ENCODE measurements at places on chromosomes 7 and 10. TPM values are rescaled to one million over a fixed set of nuclear protein-coding genes. Genes with fewer than 3 reads are reported as not detected.

DNA sequence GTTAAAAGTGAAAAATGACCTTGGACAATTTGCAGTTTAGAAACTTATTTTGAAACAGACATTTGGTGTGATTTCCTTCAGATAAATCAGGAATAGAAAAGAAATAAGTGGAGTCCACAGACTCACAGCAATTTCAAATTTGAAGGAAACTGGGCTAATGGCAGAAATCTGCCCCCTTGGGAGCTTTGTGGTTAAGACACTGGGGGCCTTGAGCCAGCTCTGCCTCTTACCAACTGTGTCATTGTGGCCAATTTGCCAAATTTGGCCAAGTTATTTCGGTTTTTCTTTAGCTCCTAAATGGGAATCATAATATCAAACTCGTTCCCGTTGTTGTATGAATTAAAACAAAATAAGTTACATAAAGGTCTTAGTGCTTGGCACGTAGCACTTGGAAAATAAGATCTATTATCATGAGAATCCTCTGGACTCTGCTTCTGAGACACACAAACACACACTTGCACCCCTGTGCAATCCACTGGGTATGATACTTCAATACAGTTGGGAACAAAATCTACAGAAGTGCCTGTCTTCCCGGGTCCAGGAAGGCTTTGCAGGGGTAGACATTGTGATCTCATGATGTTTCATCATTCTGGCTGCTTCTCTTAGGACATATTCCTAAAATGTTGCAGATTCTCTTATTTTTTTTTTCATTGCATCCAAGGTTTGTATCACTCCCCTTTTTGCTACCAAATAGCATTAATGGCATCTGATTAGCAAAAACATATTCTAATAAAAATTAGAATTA, 4.9 kb downstream of the ARMC3 start:
- no peak for DNase-seq

GRCh38 chr7:99667179-99667578, 12.6 kb downstream of the CYP3A5 start:
- no peak for DNase-seq

- DNase-seq, result no peak
Observed at GRCh38 chr7:50685135-50686065, 97.3 kb downstream of the GRB10 start.

DNA sequence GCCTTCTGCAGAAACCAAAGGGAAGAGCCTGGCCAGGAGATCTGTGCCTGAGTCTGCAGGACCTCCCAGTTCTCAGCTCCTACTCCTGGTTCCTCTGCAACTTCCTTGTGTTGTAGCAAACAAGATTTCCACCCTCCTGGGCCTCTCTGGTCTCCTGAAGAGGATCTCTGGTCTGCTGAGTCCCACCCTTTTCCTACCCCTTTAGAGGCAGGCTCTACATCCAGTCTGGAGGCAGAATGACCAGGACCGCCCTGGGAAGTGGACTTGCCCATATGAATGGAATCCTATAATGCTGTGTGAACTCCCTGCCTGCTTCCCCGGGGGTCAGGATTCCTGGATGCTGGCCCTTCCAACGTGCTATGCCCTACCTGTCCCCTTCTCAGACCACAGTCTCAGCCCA, 3.2 kb downstream of the DENND2A start:
- DNase-seq, result no peak

DNA sequence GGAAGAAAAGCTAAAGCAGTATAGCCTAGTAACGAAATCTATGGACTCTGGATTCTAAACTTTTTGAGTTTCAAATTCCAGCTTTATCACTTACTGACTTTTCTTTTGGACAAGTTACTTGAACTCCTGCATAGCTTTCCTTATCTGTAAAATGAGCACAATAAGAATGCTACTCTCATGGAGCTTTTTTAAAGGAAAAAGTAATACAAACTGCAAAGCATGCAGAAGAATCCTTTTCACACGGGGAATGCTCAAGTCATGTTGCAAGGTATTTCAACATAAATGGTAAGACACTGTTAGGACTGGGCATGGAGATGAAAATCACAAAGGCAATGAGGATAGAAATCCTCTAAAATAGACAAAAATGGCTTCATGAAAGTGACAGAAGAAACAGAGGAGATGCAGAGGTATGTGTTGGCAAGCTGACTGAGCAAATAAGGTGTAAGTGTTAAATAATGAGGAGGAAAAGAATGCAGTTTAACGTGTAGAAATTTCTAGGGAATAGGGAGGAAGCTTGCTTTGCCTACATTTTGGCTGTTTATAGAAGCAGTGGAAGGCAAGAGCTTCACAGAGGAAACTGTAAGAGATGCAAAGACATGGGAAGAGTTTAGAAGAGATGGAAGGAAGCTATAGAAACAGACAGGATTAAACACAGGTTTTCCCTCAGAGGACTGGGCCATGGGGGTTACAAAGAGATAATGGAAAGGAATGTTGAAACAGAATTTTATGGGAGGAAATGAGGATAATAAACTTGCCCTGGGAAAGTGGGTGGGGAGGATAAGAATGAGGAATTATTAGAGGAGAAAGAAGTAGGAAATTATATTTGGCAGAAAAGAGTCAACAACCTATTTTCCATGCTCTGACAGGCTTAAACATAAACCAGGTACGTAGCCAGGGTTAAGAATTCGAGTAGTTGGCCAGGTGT, 28.8 kb upstream of the SNX13 start:
- DNase-seq, result no peak

Gene TMEM196
- not detected for total RNA-seq

Gene LSM5
- 47.5 TPM for total RNA-seq

Gene RELN
- 17.8 TPM for total RNA-seq

GRCh38 chr7:50469181-50469580, 19.0 kb upstream of the FIGNL1 start:
- no peak for DNase-seq

DNA sequence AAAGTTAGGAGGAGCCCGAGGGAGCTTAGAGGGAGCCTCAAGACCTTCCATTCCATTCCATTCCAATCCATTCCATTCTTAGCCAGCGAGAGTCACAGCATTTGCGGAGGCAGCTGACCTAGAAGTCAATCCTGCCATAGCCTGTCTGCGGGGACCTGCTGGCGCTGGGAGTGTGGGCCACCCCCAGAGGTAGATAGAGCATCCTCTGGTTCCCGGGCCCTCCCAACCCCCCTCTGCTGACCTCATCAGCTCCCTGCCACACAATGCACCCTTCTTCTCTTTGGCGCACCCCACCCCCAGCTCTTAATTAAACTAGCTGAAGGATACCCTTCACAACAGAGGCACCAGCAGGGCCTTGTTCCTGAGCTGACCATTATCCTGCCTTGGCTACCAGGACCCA, 152.5 kb upstream of the ZMIZ1 start:
- no peak for DNase-seq

DNA sequence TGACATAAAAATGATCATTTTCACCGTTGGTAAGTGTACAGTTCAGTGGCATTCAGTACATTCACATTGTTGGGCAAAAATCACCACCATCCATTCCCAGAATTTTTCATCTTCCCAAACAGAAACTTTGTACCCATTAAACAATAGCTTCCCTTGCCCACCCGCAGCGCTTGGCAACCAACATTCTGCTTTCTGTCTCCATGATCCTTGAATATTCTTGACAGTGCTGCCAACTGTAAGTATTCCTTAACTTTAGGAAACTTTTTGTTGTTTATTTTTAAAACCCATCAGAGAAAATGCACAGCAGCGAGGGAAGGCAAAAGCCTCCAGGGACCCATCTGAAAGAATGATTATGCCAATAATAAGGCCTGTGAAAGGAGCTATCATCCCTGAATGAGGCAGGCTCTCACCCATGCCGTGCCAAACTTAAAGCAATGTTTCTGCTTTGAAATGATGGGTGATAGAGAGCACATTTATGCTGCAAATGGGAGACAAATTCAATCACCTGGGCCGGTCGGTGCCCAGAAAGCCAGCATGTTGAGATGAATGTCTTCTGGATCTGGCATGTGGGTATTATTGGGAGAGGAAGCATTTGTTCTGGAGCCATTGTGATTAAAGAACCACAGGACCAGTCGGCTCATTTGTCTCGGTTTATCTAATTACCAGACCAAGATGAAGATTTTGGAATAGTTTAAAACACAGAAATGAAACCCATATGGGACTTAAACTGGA, 202.1 kb upstream of the NPVF start:
- no peak for DNase-seq

DNA sequence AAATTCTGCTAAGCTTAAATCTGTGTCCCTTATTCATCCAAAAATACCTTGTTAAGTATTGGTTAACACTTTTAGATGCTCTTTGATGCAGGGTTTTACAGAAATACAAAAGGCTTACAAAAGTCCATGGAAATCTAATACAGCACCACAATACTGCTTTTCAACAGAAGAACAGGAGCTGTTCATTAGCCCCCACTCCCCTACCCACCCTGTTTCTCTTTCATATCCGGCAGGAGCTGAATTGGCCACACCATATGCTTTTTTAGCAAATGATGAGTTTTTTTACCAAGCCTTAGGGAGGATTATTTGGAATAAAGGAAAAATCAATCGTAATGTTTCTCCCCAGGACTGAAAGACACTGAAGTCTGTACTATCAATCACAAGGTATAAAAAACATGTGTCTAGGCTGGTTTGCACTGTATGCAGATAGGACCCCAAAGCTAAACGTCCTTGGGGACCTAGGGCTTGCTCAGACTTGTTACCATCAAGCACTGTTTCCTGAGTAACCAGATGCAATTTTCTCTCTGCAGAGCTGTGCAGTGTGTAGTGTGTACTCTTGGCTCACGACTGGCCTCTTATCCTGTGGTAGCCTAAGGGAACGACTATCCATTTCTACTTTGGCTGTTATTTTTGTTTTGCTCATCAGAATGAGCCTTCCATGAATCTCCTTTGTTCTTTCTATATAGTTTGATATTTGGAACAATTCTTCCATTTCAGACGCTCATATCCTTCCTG, 143.3 kb upstream of the LRGUK start:
- no peak for DNase-seq

Gene DKK1
- total RNA-seq, result 8.6 TPM

- DNase-seq, result peak; percentile 31
Observed at GRCh38 chr7:25855854-25856782, 295.9 kb upstream of the NFE2L3 start.

GRCh38 chr10:100501423-100501822, 18.2 kb downstream of the SEC31B start:
- DNase-seq, result no peak

DNA sequence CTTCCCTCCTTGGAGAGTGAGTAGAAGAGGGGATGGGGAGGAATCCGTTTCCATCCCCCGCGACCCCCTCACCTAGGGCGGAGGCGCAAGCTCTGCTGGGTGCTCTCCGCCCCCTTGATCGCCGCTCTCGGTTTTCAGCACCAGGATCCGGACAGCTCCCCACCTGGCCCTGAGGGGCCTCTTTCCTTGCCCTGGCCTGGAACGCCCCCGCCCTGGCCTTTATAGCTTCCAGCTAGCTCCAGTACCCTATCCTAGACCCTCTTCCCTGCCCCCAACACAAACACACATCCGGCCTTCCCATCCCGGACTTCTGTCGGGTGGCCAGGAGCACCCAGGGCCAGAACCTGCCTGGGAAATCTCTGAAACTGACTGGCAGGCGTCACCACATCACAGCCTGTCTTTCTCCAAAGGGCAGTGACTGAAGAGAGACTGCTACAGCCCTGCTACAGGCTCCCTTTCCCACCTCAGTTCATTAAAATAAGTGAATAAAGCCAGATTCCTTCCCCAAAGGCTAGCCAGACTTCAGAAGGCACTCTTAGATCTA, 72.3 kb upstream of the LEP start:
- DNase-seq, result no peak

Gene VPS37D
- total RNA-seq, result 4.5 TPM

DNA sequence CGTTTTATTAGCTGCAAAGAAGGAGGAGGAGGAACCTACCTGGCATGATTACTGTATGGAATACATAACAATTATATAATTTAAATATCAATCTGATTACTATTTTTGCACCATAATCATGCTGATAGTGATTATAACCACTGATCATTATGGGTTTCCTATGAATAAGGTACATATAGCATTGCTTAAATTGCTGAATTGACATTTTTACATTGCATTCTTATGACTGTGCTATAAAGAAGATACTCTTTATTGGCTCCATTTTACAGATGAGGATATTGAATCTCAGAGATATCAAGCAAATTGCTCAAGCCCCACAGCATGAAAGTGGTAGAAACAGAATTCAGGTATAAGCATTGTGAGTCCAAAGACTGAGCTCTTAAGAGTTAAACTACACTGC, 23.1 kb downstream of the DKK1 start:
- DNase-seq, result no peak

DNA sequence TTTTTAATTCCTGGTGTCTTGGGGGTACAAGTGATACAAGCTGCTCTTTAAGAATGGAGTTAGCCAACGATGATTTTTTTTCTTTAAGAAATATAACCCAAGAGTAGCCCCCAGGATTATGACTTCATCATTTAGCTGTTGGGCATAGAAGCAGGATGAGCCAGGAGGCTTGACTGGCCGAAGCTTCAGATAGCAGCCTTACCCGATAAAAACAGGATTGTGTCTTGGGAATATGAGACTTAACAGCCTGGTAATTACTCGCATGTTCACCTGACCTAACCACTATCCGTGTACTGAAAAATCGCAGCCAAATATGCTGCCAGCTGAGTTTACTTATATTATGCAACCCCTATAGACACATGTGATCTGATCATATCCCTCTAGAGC, 346.0 kb upstream of the BMPER start:
- DNase-seq, result no peak

GRCh38 chr10:103042908-103043307, 124.8 kb downstream of the CNNM2 start:
- no peak for DNase-seq

GRCh38 chr10:62610649-62611229, 193.8 kb upstream of the ADO start:
- peak; percentile 46 for DNase-seq

GRCh38 chr7:42236266-42236975, 588 bp downstream of the GLI3 start:
- DNase-seq, result peak; percentile 69

Gene SPDYE6
- not detected for total RNA-seq

Gene MAP3K8
- 6.6 TPM for total RNA-seq

DNA sequence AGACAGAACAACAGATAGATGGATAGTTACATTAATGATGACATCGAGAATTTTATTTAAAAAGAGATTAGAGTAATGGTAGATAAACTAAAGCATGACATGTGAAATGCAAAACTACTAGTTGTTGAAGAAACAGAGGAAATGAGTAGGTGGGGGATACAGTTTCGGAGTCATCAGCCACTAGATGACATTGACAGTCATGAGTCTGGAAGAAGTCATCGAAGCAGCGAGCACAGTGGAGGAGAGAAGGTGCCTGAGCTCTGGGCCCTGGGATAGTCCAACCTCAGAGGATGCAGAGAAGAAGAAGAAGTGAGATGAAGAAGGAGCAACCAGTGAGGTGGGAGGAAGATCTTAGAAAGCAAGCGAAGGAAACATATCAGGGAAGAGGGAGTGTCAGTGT, 20.2 kb upstream of the SEC61A2 start:
- no peak for DNase-seq

Gene CYP26C1
- not detected for total RNA-seq

Gene TAS2R38
- total RNA-seq, result not detected

DNA sequence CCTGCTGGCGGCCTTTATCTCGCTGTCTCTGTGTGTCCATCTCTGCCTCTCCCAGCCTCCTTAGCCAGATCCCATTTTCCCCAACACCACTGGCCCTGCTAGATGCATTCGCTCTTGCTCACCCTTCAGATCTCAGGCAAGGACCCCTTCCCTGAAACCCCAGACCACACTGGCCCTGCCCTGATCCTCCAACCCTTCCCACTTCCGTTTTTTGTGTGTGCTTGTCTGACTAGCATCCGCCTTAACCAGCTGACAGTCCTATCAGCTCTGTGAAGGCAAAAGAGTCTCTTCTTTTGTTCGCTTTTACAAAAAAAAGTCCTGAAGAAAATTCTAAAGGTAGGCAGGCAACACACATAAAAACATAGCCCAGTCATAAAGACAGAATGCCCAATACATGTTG, 28.7 kb downstream of the CHST15 start:
- DNase-seq, result no peak

Gene MRLN
- not detected for total RNA-seq
